ENCODE measurements at places on chromosomes 16 and 17.

DNA sequence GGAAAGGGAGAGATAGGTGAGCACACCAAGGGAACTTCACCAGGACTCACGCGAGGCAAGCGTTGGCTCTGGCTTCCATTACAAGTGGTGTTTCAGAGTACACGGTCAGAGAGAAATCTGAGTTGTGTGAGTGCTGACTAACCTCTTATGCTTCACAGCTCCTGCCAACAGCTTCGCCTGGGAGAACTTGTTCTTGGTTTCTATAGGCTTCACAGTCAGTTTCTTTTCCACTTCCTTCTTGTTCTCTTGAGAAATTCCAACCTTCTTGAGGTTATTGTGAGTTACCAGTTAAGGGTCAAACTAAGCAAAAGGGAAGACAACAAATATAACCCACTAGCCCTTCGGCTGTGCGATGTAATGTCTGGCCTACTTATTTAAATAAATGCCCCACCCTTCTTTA, 18.9 kb downstream of the PSME3IP1 start:
- DNase-seq, result no peak

- DNase-seq, result no peak
These were observed 1.0 kb upstream of the ARMC5 start for GRCh38 chr16:31458073-31458843.

- DNase-seq, result no peak
These were observed 159.8 kb downstream of the RPTOR start for GRCh38 chr17:80704381-80704819.

DNA sequence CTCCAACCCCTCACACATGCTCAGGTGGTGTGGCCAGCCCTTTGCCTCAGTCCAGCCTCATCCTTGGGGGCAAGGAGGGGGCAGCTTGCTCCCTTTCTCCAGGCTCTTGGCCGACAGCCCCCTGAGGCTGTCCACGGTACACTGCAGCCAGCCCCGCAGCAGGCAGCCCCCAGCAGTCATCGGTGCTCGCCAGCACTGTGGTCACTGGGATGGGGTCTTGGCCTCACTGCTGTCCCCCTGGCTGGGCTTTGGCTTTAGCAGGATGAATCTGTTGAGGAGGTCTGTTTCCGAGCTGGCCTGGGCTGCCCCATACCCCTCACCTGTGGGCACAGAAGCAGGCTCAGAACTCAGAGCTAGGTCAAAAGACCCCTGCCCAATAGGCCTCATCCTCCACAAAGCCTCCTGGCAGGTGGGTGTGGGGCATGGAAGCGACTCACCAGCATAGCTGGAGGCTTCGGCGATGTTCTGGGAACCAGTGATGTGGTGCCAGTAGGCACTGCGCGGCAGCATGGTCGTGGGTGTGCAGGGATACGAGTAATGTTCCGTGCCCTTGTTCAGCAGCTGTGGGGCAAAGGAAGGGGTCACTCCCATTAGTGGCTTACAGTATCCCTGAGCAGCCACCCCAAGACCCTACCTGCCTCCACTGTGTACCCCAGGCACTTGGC, 10.8 kb downstream of the POLR2C start:
- no peak for DNase-seq

- DNase-seq, result no peak
These were observed 35.4 kb downstream of the WSB1 start for GRCh38 chr17:27329146-27329805.

DNA sequence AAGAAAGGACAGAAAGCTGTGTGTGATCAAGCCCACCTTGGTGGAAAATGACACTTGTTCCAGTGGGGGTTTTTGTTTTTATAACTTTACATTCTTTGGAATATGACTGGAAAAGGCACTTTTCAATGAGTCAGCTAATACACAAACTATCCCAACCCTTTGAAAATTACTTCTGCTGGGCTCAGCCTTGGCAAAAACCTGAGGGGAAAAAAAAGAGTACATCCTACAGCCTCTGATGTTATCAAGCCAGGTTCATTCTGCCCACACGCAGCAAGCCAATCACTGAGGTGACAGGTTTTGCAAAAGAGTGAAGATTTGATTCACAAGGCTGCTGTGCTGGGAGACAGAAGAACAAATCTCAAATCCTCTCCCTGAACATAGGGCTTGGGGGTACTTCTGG, 484.5 kb upstream of the ERCC4 start:
- DNase-seq, result no peak

- DNase-seq, result no peak
These were observed 37.7 kb upstream of the TOB1 start for GRCh38 chr17:50903604-50904517.

- DNase-seq, result peak; percentile 31
These were observed 27.1 kb upstream of the SNN start for GRCh38 chr16:11640987-11641817.

DNA sequence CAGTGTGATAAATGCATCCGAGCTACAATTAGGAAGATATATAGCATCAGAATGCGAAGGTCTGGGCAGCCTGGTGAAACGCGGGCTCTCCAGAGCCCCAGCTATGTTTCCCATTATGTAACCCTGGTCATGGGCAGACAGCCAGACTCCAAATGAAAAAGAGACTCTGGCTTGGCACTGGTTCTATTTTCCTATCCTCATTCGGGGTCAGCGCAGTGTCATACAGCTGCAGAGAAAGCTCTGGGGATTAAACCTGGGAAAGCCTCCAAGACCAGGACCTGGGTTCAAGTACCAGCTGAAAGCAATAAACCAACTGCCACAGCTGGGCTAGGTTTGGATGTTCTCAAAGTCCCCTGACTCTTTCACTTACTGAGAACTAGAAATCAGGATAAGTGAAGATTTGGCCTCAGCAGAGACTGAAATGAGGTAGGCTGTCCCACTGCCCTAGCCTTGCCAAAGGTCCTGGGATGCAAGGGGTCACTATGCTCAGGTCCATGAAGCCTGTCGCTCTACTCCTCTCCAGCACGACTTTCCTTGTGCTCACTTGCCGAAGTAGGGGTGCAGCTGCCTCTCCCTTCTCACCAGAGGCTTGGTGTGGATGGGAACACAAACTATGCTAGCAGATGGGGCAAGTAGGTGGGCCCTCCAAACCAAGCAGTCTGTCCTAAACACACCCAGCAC, 123.8 kb downstream of the SMG6 start:
- no peak for DNase-seq

- DNase-seq, result no peak
These were observed 18.6 kb downstream of the SNN start for GRCh38 chr16:11686713-11687380.

GRCh38 chr17:42798011-42798382, 507 bp downstream of the COA3 start:
- no peak for DNase-seq

DNA sequence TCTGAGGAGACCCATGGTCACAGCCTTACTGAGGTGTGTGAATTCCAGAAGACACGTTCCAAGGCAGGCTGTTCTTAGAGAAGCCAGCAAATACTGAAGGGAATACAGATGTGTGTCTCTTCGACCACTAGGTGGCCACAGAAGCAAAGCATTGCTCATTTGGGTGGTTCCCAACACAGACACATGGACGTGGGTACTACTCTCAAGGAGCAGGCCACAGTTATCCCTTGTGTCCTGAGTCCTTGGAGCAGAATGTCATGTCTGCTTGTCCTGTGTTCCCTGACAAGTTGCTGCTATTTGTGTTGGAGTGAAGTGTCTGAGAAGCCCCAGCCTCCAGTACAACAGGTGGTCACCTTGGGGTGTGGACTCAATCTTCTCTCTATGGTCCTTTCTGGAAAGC, 30.3 kb downstream of the HMOX2 start:
- DNase-seq, result peak; percentile 36

GRCh38 chr16:85215478-85216118, 103.3 kb upstream of the CIBAR2 start:
- DNase-seq, result no peak

- no peak for DNase-seq
These were observed 6.6 kb downstream of the PTX4 start for GRCh38 chr16:1481906-1482835.

GRCh38 chr17:73757420-73757819, 113.2 kb upstream of the SDK2 start:
- DNase-seq, result no peak

DNA sequence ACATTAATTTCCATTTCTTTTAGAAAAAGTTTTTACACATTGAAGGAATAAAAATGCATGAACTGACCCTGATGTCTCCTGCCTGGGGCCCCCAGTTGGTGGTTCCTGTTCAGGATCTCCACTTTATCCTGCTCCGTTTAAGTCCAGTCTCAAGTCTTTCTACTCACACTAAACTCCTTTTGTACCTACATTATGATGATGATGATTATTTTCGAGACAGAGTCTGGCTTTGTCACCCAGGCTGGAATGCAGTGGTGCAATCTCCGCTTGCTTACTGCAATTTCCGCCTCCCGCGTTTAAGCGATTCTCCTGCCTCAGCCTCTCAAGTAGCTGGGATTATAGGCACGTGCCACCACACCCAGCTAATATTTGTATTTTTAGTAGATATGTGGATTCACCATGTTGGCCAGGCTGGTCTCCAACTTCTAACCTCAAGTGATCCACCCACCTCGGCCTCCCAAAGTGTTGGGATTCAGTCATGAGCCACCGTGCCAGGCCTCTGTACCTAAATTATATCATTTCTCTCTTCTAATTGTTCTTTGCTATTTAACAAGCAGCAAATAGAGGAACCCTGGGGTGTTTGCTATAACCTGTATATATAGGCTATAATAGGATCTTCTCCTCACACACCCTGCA, 2.2 kb upstream of the FOXK2 start:
- no peak for DNase-seq

GRCh38 chr16:85412911-85413520, 200.1 kb upstream of the GSE1 start:
- DNase-seq, result no peak
